ENCODE measurements at places on chromosomes 1 and 21. TPM values are rescaled to one million over a fixed set of nuclear protein-coding genes. Genes with fewer than 3 reads are reported as not detected.

Gene MAGI3
- 7.0 TPM for total RNA-seq

Gene FCRLB
- 0.27 TPM for total RNA-seq

Gene RGS18
- total RNA-seq, result not detected

Gene C1orf185
- not detected for total RNA-seq

Gene RAB13
- 162 TPM for total RNA-seq

Gene GUCA2B
- total RNA-seq, result not detected

Gene CLCA4
- not detected for total RNA-seq

Gene HES2
- not detected for total RNA-seq

Gene LRRC52
- total RNA-seq, result not detected

Gene SEMA4A
- total RNA-seq, result 1.8 TPM

Gene LCE2A
- not detected for total RNA-seq

Gene TRIM63
- 0.21 TPM for total RNA-seq

Gene UQCRH
- total RNA-seq, result 228 TPM

Gene ZSWIM5
- total RNA-seq, result 0.73 TPM
